ENCODE measurements at places on chromosomes 16 and 17.

DNA sequence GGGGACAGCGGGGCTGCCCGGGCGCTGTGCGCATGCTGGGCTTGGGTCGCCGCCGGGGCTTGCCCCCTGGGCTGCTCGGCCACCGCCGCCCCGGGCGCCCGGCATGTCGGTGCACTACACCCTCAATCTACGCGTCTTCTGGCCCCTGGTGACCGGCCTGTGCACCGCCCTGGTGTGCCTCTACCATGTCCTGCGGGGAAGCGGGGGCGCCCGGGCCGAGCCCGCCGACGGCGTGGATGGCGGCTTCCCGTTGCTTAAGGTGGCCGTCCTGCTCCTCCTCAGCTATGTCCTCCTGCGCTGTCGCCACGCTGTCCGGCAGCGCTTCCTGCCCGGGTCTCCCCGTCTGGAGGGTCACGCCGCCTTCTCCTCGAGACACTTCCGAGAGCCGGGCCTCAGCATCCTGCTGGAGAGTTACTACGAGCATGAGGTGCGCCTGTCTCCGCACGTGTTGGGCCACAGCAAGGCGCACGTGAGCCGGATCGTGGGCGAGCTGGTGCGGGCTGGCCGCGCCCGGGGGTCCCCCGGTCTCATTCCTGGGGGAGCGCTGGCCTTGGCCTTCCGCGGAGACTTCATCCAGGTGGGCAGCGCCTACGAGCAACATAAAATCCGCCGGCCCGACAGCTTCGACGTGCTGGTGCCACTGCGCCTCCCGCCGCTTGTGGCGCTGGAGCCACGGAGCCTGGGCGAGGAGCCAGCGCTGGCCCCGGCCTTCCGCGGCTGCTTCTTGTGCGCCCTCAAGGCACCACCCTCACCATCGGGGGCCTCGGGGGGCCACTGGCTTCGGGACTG is 789 bp downstream of the ITPRIPL2 start:
- H3K4me1 ChIP-seq = peaks cover 7% of the 10 kb centered on the region
- H3K36me3 ChIP-seq = peaks cover 11% of the 10 kb centered on the region
- peak; percentile 77 for DNase-seq
- H3K4me3 ChIP-seq = peak overlapping the region; percentile 53
- peaks cover 17% of the 10 kb centered on the region for H3K27me3 ChIP-seq
- H3K27ac ChIP-seq = no peak overlapping the region

- DNase-seq = no peak
- no peaks in the 10 kb centered on the region for H3K4me1 ChIP-seq
Measured at GRCh38 chr17:53137869-53138268, 684.9 kb upstream of the KIF2B start.

DNA sequence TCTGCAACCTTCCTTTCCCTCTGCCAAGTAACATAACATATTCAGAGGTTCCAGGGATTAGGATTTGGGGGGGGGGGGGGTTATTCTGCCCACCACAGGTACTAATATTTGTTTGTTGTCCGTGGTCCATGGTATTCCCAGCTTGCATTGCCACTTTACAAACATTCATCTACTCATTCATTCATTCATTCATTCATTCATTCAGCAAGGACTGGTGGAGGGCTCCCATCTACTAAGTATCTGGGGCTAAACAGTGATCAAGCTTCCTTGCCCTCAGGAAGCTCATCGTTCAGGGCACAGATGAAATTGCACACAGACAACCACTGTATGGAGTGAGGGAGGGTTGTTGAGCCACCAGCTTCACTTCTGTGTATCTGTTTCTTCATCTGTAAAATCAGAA is 45.8 kb upstream of the NDRG4 start:
- H3K36me3 ChIP-seq = no peaks in the 10 kb centered on the region
- DNase-seq = no peak
- no peak overlapping the region for H3K4me3 ChIP-seq
- H3K4me1 ChIP-seq = no peaks in the 10 kb centered on the region
- peaks cover 18% of the 10 kb centered on the region for H3K27me3 ChIP-seq
- H3K27ac ChIP-seq = no peak overlapping the region

- DNase-seq = no peak
- H3K4me1 ChIP-seq = no peaks in the 10 kb centered on the region
- H3K27ac ChIP-seq = no peak overlapping the region
- H3K4me3 ChIP-seq = no peak overlapping the region
- H3K27me3 ChIP-seq = no peaks in the 10 kb centered on the region
- no peaks in the 10 kb centered on the region for H3K36me3 ChIP-seq
Measured at GRCh38 chr17:27946513-27946912, 53.3 kb upstream of the LYRM9 start.

DNA sequence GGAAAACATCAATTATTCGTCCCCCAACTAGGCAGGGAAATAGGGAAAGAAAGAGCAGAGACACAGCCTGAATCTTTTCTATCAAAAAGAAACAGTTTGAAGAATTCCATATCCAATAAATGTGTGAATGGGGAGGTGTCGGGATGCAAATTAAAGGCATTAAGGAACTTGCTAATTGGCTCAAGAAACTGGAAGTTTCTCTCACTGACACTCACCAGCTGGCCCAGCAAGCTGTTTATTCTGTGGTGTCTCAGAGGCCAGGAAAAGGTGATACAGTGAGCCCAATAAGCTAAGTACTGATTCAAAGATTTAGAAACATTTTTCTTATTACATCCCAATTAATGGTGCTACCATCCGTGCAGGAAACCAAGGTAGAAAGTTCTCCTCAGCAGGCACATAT is 104.4 kb upstream of the CLEC3A start:
- no peaks in the 10 kb centered on the region for H3K4me1 ChIP-seq
- no peak overlapping the region for H3K27ac ChIP-seq
- H3K27me3 ChIP-seq = no peaks in the 10 kb centered on the region

DNA sequence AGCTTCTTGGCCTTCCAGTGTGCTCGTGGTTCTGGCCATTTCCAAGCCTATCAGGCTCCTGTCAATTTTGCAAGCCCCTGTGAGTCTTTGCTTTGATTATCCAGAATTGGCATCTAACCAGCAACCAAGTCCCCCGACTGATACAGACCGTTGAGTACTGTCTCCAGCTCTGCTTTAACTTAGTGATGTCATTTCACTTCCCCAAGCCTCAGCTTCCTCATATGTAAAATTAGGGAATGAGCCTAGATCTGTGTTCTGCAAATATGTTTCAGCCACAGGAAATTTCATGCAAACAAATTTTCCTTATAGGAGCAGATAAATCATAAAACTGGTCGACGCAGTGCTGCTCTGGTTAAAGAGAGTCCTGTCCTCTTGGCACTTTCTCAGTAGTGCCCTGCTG is 60.1 kb upstream of the WSB1 start:
- no peak for DNase-seq
- no peak overlapping the region for H3K27ac ChIP-seq
- no peaks in the 10 kb centered on the region for H3K4me1 ChIP-seq
- no peak overlapping the region for H3K4me3 ChIP-seq
